ENCODE measurements at places on chromosomes 2 and 18.

DNA sequence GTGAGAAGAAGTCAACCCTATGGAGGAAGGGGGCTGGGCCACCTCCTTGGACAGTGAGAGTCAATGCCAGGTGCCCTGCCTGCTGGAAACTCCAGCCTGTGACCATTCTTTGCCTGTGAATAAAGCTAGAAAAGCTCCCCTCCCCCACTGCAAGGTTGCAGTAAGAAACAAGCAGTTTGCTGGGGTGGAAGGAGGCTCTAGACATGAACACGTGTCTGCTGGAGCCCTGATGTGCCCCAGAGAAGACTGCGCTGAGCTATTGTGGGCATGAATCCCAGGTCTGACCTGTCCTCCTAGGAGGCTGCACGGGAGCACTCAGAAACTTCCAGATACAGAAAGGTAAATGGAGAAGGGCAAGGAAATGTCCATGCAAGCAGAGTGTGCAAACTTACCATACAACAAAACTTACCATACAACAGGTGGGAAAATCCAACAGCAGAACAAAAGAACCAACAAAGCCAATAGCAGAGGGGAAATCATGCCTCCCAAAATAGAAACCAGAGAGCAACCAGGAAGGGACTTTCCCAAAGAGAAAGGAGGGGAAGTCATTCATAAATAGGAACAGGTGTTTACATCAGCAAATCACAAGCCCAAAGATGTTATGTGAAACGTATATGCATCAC is 278.7 kb downstream of the BCL2 start:
- no peak for DNase-seq

- DNase-seq = no peak
Observed at GRCh38 chr2:81097361-81097760, 792.8 kb upstream of the LRRTM1 start.

DNA sequence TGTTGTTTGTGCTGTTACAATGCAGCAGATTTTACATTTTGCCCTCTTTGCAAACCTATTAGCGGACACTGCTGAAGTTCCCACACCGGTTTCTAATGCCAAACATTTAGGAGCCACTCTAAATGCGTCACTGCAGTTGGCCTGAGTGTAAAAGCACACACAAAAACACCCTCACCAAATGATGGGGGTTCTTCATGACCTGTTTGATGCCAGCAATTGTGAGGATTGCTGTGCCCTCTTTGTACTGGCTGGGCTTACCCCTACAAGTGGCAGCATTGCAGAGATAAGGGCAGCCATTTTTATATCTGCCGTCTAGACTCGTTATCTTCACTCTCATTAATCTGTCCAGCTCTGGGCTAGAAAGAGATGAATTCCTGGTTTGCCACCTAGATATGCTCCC is 85.3 kb downstream of the NRP2 start:
- DNase-seq = no peak

- no peak for DNase-seq
Observed at GRCh38 chr2:54267577-54267976, 11.5 kb upstream of the TSPYL6 start.

DNA sequence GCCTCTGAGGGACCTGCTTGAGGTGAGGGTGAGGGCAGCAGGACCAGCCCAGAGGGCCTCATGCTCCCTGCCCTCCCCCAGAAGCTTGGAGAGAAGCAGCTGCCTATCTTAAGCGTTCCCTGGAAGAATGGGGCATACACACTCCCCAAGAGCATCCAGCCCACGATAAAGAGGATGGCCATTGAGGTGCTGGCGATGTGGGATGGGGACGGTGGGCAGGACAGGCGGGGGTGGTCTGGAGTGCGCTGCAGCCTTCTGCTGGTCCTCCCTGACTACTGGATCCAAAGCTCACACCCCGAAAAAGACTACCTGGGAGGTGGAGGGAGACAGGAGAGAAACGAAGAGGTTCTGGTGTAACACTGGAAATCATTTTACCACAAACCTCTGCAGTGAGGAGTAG is 45.6 kb downstream of the LMAN2L start:
- DNase-seq = no peak

GRCh38 chr2:9700109-9700495 is 69.3 kb upstream of the YWHAQ start:
- no peak for DNase-seq

DNA sequence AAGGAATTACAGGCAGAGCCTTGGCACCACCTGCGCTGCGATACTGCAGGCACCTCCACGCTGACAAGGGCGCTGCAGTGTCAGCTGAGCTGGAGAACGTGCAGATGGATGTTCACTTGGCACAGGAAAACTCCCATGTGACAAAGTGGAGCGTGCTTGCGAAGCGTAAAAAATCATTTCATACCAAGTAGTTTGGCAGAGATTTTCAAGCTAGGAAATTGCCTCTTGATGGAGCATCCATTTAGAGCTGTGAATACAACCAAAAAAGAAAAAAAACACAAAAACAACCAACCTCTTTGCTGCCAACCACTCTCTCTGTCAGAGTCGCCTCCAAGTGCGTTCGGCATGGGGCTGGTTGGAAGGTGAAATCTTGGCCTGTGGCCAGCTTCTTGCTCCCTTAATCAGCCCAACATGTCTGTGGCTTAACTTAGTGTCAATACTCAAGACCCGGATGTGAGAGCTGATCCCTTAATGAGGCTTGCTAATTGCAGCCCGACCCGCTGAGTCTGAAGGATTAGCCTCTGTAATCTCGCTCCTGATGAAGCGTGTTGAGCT is 38.1 kb downstream of the ACOXL start:
- DNase-seq = no peak

- DNase-seq = no peak
Observed at GRCh38 chr2:210224591-210224940, 681 bp downstream of the ACADL start.

GRCh38 chr2:168222088-168222487 is 25.3 kb downstream of the STK39 start:
- no peak for DNase-seq

GRCh38 chr2:143744114-143744513 is 614.9 kb downstream of the ARHGAP15 start:
- DNase-seq = no peak

- DNase-seq = no peak
Observed at GRCh38 chr2:158973116-158973956, 4.9 kb downstream of the TANC1 start.

DNA sequence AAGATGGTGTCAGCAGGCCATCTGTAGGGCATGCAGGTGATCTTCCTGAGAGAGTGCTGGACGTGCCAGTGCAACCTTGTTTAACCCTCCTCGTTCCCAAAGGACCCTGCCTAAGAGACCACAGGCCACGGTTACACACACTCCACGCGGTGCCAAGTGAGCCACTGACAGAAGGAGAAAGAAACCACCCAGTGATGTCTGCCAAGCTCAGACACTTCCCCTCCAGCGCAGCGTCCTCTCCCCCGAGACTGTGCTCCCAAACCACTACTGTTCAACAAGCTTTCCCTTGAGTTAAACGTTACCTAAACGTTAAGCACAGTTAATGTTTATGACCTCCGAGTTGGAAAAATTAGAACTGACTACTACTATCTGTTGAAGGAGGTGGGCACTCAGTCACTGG is 119.1 kb upstream of the NCK2 start:
- DNase-seq = no peak

GRCh38 chr2:224369028-224369632 is 32.8 kb downstream of the FAM124B start:
- DNase-seq = no peak

DNA sequence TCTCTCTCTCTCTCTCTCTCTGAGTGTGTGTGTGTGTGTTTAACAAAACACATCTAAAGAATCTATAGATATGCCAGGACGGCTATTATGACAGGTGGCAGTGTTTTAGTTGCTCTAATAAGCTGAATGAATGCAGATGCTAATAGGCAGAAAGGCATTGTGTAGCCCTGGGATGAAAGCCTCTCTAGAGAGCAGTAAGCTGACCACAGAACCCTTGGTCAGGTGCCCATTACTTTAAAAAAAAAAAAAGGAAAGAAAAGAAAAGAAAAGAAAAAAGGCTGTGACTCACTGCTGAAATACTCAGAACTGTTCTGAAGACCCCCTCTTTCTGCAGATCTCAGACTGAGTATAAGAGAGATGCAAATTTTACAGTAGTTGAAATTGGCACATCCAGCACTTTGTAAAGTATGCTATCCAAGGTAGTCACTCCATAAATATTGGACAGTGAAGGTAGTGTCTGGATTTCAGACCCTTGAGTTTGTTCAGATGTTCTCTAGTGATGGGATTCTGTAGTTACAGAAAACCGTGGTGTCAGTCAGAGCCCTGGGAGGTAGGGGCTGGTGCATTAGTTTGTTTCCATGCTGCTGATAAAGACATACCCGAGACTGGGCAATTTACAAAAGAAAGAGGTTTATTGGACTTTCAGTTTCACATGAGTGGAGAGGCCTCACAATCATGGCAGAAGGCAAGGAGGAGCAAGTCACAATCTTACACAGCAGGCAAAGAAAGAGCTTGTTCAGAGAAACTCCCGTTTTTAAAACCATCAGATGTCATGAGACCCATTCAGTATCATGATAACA is 30.9 kb downstream of the OSBPL6 start:
- DNase-seq = no peak

GRCh38 chr2:225434014-225434413 is 34.5 kb downstream of the NYAP2 start:
- no peak for DNase-seq

DNA sequence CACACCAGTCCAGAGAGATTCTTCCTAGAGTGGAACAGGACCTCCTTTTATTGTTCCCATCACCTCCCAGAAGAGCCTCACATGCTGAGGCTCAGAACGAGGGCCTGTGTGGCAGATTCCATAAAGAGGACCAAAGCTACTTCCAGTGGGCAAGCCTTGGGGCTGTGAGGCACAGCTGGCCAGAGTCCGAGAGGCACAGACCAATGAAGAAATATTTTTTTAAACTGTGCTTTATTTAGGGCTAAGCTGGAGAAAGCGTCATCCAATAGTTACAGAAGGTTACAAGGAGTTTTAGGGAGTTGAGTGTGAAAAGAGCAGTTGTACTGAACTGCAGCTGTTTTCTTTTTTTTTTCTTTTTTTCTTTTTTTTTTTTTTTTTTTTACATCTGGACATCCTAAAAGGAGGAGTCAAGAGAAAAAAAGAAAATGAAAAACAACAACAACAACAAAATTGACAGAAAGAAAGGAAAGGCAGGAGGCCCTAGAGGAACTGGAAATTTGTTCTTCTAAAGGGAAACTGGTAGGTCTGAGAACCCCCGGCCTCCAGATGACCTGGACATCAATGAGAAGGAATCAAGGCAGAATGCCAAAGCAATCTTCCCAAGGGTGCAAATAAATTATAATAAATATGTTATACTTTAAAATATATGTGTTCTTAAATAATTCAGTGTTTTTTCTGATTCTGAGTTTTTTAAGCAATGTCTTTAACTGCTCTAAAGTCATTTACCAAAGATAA is 322.6 kb downstream of the CELF4 start:
- DNase-seq = no peak

DNA sequence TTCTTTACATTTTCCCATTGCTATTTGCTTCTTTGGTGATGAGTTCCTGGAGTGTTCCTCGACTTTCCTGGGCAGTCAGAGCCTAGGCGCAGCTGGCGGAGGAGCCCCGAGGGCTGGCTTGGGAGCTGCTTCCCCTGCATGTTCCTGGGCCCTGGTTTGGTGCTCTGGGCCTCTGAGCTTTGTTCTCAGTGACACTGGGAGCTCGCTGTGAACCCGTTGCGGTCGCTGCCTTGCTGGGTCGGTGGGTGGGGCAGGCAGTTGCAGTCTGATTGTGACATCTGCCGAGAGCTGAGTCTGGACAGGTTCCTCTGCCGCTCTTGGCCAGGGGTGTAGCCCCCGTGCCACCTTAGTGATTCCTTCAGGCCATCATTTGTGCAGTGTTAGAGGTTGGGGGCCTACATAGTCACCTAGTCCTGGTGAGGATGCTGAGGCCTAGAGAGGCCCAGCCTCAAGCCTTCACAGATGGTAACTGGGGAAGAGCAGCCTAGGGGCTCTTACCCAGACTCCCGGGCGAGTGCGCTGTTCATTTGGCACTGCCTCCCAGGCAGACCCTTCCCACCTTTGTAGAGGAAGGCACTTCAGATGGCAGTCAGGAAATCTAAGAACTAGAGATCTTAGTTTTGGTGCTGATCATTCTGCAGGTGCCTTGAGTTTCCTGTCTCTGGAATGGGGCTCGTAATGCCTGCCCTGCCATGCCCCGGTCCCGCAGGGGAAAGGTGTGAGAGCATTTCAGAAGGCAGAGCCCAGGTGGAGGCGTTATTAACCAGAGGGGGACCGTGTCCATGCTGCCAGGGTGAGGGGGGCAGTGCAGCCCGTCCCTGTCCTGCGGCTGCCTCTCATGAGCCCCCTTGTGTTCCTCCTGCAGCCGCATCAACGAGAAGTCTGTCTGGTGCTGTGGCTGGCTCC is 8.4 kb downstream of the ASB1 start:
- no peak for DNase-seq
